SK-N-SH treated with all-trans-retinoic acid at 6 μM for 48 hours (cell line): ENCODE measurements at places on chromosomes 13 and 19.

GRCh38 chr19:35437406-35437951, 10.6 kb upstream of the FFAR2 start:
- ATAC-seq: no peak

- ATAC-seq: no peak
Observed at GRCh38 chr13:67143544-67144115, 86.5 kb downstream of the PCDH9 start.

DNA sequence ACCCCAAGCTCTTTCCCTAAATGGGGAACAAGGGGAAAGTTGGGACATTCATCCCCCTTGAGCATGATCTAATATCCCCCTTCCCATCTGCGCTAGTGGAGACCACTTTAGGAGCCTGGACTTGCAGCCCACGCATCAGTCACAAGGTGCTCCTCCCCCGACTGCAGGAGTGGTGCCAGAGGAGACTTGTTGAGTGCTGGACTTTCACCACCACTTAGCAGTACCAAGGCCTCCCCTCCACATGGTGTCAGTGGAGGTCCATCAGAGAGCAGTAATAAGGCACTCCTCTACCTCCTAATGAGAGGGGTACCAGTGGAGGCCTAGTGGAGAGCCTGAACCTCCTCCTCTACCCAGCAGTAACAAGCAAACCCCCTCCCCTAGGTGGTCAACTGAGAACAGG, 22.5 kb downstream of the CAB39L start:
- ATAC-seq: no peak

GRCh38 chr13:111623743-111624505, 303.5 kb downstream of the TEX29 start:
- ATAC-seq: no peak

DNA sequence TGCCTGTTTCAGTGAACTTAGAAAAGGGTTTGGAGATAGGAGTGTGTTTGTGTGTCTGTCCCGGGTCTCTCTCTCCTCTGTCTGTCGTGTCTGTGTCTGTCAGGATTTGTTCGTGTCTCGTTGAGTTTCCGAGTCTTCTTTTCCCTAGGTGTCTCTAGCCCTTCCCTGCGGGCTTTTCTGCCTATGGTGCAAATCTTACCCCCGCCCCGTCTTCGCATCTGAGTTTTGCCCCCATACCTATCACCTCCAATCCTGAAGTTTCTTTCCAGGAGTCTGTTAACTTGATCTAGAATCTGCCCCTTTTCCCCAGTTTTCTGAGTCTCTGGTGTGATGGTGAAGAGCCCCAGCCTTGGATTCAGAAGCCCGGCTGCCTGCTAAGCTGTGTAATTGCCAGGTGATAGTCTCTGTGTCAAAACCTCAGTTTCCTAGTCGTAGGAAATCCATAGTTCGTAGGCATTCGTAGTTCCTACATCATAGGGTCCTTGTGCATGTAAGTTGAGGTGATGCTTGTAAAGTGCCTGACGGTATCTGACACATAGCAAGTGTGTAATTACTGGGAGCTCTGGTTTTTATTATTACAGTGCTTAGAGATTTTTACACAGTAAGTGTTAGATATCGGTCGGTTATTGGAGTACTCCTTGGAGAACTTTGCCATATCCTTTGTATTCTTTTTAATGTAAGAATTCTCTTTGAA, 782 bp downstream of the EPN1 start:
- no peak for ATAC-seq

DNA sequence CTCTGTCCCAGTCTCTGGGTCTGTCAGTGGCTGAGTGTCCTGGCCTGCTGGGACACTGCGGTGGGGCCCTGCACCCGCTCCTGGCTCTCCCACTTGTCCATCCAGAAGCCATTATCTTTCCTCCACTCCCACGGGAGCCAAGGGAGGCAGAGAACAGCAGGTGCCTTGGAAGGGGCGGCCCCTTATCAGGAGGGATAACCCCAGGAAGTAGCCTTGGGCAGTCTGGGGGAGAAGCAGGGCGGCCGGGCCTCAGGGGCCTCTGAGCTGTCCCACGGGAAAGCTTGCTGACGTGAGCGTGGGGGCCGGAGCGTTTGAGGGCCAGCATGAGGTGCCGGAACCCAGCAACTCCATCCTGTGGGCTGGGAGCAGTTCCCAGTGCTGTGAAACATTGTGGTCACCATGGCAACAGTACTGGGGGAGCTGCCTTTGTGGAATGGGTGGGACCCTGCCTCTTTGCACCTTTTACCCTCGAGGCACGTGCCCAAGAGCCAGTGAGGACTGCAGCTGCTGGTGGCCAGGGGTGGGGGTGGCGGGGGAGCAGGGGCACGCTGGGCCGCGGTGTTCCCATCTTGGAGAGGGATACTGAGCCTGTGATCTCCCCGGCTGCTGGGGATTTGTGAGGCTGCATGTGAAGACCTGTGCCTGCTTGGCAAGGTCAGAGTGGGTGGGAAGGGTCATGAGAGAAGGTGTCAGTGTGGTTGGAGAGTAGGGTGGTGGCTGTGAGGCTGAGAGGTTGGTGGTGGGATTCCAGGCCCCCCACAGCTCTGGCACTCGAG, 20.9 kb downstream of the KLHL26 start:
- no peak for ATAC-seq

DNA sequence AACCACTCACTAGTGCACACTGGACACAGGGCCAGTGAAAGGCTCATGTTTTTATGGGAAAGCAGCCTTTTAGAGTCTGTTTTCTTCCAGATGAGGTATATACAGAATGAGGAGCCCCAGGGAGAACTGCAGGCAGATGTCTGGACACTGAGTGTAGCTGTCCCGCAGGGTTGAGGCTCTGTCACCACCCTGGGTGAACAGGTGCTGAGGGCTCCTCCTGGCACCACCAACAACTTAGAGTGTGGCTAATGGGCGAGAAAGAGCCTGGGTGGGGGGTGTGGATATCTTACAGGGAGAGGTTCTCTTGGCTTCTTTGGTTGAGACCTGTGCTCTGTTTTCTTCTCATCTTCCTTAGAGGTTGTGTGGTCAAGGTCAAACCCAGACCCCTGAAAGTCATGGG, 202.1 kb upstream of the GPR12 start:
- ATAC-seq: no peak

DNA sequence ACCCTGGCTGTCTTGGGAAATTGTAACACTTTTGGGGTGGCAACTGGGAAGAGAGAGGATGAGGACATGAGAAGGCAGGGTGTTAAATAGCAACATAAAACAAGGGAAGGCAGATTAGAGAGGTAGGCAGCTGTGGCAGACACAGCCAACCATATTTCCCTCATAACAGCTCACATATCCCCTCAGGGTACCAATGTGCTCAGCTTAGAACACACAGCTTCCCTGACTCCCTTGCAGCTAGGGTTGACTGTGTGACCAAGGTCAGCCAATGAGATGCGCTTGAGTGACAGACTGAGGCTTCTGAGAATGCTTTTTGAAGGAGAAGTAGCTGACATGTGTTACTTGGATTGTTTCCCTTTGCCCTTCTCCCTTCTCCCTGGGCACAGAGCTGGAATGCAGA, 28.8 kb upstream of the SPATA13 start:
- no peak for ATAC-seq

- ATAC-seq: peak; percentile 25
Observed at GRCh38 chr19:48413879-48414587, 20.6 kb downstream of the GRIN2D start.

DNA sequence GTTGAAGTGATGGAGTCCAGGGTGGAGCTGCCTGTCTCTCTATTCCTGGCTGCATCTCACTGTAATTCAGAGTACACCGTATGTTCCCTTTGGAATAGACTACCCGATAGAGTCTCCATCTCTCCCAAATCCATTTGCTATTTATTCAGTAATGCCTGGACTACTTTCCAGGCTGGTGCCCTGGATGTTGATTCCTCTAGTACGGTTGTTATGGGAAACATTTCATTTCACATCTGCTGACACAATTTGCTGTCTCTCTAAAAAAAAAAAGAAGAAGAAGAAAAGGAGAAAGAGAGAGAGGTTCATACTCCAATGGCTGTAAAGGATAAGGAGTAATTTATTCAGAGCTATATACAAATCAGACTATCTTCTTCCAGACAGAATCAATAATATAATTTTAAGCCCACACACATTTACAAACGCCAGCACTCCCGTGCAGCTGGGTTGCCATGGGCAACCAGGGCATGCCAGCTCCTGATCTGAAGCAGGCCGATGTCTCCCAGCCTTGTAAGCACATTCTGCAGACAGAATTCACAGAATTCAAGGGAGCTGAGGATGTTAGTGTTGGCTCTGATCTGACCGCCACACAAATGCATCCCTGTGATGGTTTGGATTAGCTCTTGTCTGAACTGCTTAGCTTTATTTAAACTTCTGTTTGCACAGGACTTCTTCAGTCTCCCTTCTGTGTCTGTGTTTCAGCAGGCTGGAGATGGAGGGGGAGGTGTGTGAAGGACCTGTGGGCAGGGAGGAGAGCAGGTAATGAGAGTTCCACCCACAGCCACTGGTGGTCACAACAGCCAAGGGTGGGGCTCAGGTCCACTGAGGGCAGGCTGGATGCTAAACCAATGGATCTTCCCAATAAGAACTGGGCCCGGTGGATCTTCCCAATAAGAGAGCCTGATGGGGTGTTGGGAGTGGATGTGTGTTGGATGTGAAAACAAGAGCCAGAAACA, 66.0 kb downstream of the TEX26 start:
- peak; percentile 94 for ATAC-seq
